ENCODE measurements at places on chromosomes 13 and 19. TPM values are rescaled to one million over a fixed set of nuclear protein-coding genes. Genes with fewer than 3 reads are reported as not detected.

The ZNF814 gene
- total RNA-seq, result 3.4 TPM

The ZNF614 gene
- total RNA-seq, result 8.4 TPM

The PLPP2 gene
- total RNA-seq, result 14.4 TPM

The KLK2 gene
- not detected for total RNA-seq

The POSTN gene
- 396 TPM for total RNA-seq

The EHD2 gene
- total RNA-seq, result 133 TPM

The ALOX5AP gene
- 0.74 TPM for total RNA-seq

The PLIN5 gene
- not detected for total RNA-seq

The LILRB5 gene
- not detected for total RNA-seq

The YJEFN3 gene
- 0.57 TPM for total RNA-seq

The NALCN gene
- 11.6 TPM for total RNA-seq

The C5AR1 gene
- total RNA-seq, result not detected

Data from smooth muscle cell of bladder (primary cell).